ENCODE measurements at places on chromosomes 7 and 10.
A peak's percentile ranks its signal among the peaks of the same experiment; 100 is the strongest.

DNA sequence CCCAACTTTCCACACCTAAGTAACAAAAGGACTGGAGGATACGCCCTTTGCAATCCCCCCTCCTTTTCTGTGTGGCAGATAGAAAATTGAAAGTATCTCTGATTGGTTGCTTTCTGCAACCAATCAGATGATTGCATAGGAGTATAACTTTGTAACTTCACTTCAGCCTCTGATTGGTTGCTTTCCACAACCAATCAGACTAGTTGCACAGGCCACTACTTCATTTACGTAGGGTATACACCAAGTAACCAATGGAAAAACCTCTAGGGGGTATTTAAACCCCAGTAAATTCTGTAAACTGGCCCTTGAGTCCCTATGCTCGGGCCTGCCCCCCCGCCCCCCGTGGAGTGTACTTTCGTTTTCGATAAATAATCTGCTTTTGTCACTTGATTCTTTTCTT lies 1080.4 kb downstream of the CNTNAP2 start:
- DNase-seq, result no peak

DNA sequence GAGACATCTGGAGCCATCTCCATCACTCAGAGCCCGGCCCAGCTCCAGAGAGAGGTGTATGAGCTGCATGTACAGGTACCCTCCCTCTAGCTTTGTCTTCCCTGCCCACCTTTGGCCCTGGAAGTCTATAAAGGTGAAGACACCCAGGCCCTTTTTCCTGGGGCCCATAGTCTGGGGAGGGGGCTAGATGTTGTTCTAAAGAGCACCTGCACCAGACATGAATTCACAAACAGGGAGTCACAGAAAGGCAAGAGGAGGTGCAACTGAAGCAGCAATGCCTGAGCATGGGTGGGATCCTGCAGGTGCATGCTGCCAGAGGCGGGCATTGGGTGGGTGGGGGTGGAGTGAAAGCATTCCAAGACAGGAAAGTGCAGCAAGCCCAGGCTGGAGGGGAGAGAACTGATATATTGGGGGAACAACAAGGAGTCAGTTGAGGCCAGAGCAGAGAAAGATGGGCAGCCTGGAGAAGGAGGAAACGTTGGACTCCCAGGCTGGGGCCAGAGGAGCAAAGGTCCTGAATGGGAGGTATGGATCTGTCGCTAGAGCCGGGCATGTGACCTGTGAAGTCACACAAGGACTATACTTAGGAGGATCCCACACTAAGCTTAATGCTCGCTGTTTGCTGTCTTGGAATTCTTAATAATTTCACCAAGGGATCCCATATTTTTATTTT lies 11.7 kb downstream of the CDHR1 start:
- no peak for DNase-seq

GRCh38 chr10:66843396-66843795 lies 82.4 kb upstream of the LRRTM3 start:
- no peak for DNase-seq

DNA sequence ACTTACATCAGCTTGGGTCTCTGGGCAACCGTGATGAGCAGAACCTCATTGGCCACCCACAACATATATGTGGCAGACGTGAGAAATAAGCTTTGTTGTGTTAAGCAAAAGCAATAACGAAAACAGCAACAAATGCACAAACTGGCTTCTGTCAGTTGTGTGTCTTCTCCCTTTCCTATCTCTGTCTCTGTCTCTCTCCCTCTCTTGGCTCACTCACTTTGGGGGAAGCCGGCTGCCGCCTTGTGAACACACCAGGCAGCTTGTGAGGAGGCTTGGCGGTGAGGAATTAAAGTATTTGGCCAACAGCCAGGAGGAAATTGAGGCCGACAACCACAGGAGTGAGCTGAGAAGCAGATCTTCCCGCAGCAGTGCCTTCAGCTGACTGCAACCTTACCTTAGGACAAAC lies 21.9 kb upstream of the CDCA7L start:
- DNase-seq, result peak; percentile 49

DNA sequence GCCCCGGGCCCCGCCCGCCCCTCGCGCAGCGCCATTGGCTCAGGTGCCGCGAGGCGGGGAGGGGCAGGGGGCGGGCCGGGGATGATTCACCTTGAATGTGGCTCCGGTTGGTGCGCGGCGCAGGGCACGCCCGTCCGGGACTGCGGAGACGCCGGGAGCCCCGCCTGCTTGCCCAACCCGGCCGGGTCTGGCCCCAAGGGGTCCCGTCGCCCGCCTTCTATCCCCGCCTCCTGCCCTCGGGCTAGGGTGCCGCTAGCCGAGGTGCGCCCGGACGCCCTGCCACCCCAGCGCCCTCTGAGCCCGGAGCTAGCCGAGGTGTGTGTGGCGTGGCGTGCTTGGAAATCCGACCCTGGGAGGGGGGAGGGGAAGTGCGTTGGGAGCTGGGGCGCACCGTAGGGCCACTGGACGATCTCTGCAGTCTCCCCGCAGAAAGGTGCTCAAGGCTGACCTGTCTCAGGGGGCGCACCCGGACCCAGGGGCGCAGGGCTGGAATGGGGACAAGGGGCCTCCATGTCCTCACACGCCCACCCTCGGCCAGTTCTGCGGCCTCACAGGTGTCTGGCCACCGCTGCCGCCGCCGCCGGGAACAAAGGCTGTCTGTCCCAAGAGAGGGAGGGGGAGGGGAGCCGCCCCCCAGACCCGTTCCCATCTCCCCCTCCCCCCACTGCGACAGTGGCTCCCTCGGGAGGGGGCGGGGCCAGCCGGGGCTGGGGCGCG lies 168.9 kb downstream of the NRF1 start:
- DNase-seq, result peak; percentile 74

DNA sequence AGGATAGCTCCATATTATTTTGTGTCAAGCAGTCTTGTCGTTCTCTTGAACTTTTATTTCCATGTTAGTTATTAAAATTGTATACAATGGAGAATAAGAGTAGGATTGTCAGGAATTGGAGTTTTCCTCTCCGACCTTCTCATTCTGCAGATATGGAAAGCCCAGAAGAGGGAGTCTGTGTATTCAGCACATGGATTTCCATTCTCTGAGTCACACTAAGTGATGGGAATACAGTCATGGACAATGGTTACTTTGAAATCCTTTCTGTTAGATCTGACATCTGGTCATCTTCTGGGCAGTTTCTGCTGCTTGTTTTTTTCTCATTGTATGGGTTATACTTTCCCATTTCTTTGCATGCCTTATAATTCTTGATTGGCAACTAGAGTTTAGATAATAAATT lies 5.0 kb upstream of the TASOR2 start:
- no peak for DNase-seq

- DNase-seq, result no peak
Observed at GRCh38 chr7:119256001-119256400, 1017.0 kb upstream of the KCND2 start.
